Left ventricle myocardium inferior (tissue), 1 donor: ENCODE measurements at places on chromosomes 12 and 14. TPM values are rescaled to one million over a fixed set of nuclear protein-coding genes. Genes with fewer than 3 reads are reported as not detected.
A peak's percentile ranks its signal among the peaks of the same experiment; 100 is the strongest.

The CCDC184 gene
- 1.0 TPM for total RNA-seq

The ALKBH2 gene
- 6.5 TPM for total RNA-seq

The TRIM9 gene
- 0.27 TPM for total RNA-seq

The TBC1D30 gene
- total RNA-seq = 0.77 TPM

The CCDC177 gene
- not detected for total RNA-seq

The POTEM gene
- total RNA-seq = not detected

GRCh38 chr12:92550661-92551060 lies 152.1 kb upstream of the PLEKHG7 start:
- H3K36me3 ChIP-seq = no peaks in the 10 kb centered on the region
- peaks cover 37% of the 10 kb centered on the region for H3K4me1 ChIP-seq
- no peak for DNase-seq
- H3K27ac ChIP-seq = no peak overlapping the region

- peak overlapping the region; percentile 38 for H3K27ac ChIP-seq
- H3K36me3 ChIP-seq = no peaks in the 10 kb centered on the region
- H3K4me3 ChIP-seq = no peak overlapping the region
- no peaks in the 10 kb centered on the region for H3K27me3 ChIP-seq
- H3K4me1 ChIP-seq = peaks cover 97% of the 10 kb centered on the region
Observed at GRCh38 chr12:2231956-2232355, 179.2 kb downstream of the CACNA1C start.

GRCh38 chr12:48973941-48974673 lies 2.6 kb upstream of the WNT10B start:
- H3K27ac ChIP-seq = peak overlapping the region; percentile 11
- no peaks in the 10 kb centered on the region for H3K36me3 ChIP-seq
- peaks cover 50% of the 10 kb centered on the region for H3K4me1 ChIP-seq
- H3K4me3 ChIP-seq = no peak overlapping the region
- peak; percentile 58 for DNase-seq
- peaks cover 100% of the 10 kb centered on the region for H3K27me3 ChIP-seq

DNA sequence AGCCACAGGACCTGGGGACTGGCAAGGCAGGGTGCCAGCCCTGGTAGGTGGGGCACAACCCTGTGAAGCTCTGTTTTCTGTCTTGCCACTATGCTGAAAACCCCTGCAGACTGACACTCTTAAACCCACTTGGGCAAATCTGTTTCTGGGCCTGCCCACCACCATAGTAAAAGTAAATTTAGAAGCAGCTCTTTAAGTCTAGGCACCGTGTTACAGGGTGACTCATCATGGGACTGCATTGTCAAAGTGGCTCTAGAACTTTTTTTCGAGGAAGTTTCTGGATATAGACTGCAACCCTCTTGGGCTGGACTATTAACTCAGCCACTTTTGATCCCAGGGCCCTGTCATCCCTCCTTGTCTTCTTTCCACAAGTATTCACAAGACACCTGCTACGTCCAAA lies 7.7 kb downstream of the TUNAR start:
- no peaks in the 10 kb centered on the region for H3K36me3 ChIP-seq
- H3K4me1 ChIP-seq = no peaks in the 10 kb centered on the region
- H3K27ac ChIP-seq = no peak overlapping the region
- no peak overlapping the region for H3K4me3 ChIP-seq

DNA sequence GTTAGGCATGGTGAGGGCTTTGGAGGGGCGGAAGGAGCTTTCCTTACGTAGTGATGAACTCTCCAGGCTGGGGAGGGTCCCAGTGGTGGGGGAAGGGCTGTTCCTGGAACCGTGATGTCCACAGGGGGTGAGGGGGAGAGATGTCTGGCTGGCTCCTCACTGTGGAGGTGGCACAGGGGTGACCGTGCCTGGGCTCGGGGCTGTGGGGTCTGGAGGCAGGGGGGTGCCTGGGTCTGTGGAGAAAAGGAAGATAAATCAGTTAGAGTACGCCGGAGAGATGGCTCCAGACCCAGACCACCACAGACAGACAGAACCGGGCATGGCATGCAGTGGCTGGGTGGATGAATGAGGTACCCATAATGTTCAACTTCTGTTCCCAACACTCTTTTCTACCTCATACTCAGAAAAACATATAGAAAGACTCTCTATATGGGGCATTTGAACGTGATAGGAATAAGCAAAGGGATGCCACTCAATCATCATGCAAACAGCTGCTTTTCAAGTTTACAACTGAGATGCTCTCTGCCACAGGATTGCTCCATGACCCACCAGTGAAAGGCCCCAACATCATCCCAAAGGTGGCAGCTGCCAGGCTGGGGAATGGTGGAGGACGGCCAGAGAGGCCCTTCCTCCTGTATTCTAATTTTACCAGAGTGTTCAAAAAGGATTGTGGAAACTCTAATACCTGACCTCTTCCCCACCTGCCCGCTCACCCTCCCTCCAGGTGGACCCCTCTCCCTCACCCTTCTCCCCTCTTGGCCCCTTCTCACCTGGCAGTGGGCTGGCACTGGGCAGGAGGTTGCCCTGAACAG lies 5.6 kb downstream of the MYL6 start:
- peak overlapping the region; percentile 96 for H3K27ac ChIP-seq
- no peak for DNase-seq
- H3K4me3 ChIP-seq = no peak overlapping the region
- peaks cover 93% of the 10 kb centered on the region for H3K36me3 ChIP-seq
- no peaks in the 10 kb centered on the region for H3K27me3 ChIP-seq
- H3K4me1 ChIP-seq = peaks cover 46% of the 10 kb centered on the region

GRCh38 chr12:10027311-10027710 lies 3.2 kb upstream of the CLEC9A start:
- no peaks in the 10 kb centered on the region for H3K36me3 ChIP-seq
- H3K27ac ChIP-seq = no peak overlapping the region
- no peaks in the 10 kb centered on the region for H3K4me1 ChIP-seq
- no peak for DNase-seq
- H3K27me3 ChIP-seq = no peaks in the 10 kb centered on the region

- no peak for DNase-seq
- no peaks in the 10 kb centered on the region for H3K27me3 ChIP-seq
- peaks cover 18% of the 10 kb centered on the region for H3K36me3 ChIP-seq
- no peak overlapping the region for H3K4me3 ChIP-seq
- peaks cover 36% of the 10 kb centered on the region for H3K4me1 ChIP-seq
Observed at GRCh38 chr12:131113568-131114270, 160.0 kb downstream of the ADGRD1 start.

GRCh38 chr14:45664668-45665356 lies 411.8 kb upstream of the MIS18BP1 start:
- H3K27ac ChIP-seq = no peak overlapping the region
- no peak for DNase-seq
- no peaks in the 10 kb centered on the region for H3K36me3 ChIP-seq
- H3K4me1 ChIP-seq = no peaks in the 10 kb centered on the region
- no peak overlapping the region for H3K4me3 ChIP-seq

GRCh38 chr12:106987846-106988245 lies 900 bp upstream of the MTERF2 start:
- peaks cover 38% of the 10 kb centered on the region for H3K4me1 ChIP-seq
- peak overlapping the region; percentile 91 for H3K27ac ChIP-seq
- no peaks in the 10 kb centered on the region for H3K27me3 ChIP-seq
- H3K4me3 ChIP-seq = peak overlapping the region; percentile 83
- DNase-seq = no peak

GRCh38 chr12:3832738-3833137 lies 40.5 kb downstream of the PARP11 start:
- peaks cover 7% of the 10 kb centered on the region for H3K4me1 ChIP-seq
- no peak overlapping the region for H3K27ac ChIP-seq
- no peaks in the 10 kb centered on the region for H3K27me3 ChIP-seq
- DNase-seq = no peak

DNA sequence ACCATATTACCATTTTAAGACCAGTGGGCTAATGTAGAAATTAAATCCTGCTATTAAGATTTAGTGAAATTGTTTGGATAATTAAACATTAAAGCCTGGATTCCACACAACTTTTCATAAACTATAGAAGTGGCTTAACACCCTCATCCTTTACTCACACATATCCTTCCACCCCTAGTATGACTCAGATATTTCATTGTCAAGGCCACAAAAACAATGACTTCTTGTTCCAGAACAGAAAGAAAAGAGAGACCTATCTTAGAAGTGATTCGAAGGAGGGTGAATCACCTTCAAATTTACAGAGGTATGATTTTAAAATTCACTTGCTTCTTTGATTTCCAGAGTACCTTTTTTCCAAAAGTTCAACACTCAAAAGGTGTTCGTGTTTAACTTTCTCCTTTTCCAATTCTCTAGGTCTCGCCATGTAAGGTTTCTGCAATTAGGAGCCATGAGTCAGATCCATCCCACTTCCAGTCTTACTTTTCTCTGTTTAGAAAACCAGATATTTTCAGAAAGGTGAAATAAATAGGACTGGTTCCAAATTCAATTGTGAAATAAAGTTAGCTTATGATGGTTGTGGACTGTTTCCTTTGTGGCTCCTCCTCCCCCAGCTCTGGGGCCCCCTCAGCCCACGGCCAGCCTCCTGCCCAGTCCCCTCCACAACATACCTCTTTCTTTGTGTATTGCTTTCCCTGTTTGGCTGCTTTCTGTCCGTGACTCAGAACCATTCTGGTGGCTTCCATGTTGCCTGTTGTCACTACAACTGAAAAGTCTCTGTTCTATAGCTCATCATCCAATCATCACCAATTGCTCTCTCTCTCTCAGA lies 24.6 kb upstream of the MGP start:
- H3K36me3 ChIP-seq = no peaks in the 10 kb centered on the region
- H3K4me3 ChIP-seq = no peak overlapping the region
- no peak overlapping the region for H3K27ac ChIP-seq
- no peak for DNase-seq
- H3K27me3 ChIP-seq = no peaks in the 10 kb centered on the region

DNA sequence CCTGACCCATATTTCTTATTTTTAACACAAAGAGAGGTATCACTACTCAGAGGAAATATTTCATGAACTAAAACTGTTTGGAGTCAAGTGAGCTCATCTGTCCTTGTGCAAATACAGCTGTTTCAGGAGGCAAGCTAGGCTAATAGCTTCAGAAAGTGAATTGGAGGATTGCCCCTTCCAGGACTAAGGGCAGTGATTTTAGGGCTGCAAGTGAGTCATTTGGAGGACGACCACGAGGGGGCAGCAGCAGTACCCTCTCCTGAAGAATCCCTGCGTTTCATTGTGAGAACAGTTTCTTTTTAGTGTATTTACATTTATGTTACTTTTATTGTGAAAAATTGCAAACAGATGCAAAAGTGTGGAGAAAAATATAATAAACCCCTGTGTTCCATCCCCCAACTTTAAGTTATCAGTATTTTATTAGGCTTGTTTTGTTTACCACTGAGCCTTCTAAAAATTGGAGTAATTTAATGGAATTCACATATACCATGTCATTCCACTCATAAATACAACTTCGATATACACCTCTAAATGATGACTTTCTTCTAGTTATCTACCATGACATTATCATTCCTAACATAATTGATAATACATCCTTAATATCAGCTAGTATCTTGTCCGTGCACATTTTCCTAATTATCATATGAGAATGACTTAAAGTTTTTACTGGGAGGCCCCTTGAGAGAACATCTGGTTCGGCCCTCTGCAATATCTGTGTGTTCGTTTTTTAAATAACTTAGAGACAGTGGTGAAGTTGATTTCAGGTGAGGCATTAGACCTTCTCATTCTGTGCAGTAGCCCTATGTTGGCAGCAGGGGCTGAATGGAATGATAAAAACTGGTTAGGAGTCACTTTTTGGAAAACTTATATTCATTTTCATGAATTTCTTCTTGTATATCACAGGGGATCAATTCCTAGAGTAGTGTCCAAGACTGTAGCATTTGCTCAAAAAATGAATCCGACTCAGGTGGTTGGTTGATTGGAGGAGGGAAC lies 13.7 kb downstream of the FOXJ2 start:
- no peaks in the 10 kb centered on the region for H3K4me1 ChIP-seq
- H3K36me3 ChIP-seq = peaks cover 92% of the 10 kb centered on the region
- peak; percentile 82 for DNase-seq

DNA sequence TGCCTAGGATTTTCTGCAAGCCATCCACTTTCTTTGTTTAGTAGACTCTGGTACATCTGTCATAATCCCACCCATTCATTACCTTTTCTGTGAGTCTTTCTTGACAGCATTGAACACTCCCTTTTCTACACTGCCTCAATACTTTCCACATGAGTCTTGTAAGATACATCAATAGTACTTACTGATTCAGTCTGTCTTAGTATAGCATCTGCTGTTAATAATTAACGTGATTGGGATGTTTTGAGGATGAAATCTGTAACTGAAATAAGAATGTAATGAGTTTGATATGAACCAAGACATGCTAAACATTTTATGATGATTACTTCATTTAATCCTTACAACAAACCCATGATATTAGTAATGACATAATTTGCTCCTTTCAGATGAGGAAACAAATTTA lies 196.2 kb upstream of the FOXG1 start:
- H3K27ac ChIP-seq = no peak overlapping the region
- H3K4me1 ChIP-seq = no peaks in the 10 kb centered on the region
- H3K4me3 ChIP-seq = no peak overlapping the region
- DNase-seq = no peak
- H3K27me3 ChIP-seq = no peaks in the 10 kb centered on the region
- H3K36me3 ChIP-seq = no peaks in the 10 kb centered on the region

DNA sequence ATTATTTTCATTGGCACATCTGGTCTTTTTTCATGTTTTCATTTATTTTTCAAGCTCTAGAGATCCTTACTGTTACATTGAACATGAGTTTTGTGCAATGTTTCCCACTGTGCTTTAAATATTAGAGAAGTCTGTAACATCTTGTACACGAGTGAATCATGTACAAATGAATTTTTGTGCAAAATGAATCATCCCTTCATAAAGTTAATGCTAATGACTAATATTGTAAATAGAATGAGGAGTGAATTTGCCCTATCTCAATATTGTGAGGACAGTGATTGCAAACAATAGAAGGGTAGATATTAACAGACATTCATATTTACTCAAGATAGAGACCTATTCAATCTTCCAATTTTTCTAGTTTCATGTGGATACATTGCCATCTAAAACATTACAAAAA lies 463.3 kb upstream of the FOXG1 start:
- no peaks in the 10 kb centered on the region for H3K36me3 ChIP-seq
- H3K4me3 ChIP-seq = no peak overlapping the region
- no peak overlapping the region for H3K27ac ChIP-seq
- no peaks in the 10 kb centered on the region for H3K27me3 ChIP-seq

GRCh38 chr14:72519543-72519942 lies 374.4 kb downstream of the DPF3 start:
- H3K4me1 ChIP-seq = no peaks in the 10 kb centered on the region
- DNase-seq = no peak
- no peaks in the 10 kb centered on the region for H3K36me3 ChIP-seq

DNA sequence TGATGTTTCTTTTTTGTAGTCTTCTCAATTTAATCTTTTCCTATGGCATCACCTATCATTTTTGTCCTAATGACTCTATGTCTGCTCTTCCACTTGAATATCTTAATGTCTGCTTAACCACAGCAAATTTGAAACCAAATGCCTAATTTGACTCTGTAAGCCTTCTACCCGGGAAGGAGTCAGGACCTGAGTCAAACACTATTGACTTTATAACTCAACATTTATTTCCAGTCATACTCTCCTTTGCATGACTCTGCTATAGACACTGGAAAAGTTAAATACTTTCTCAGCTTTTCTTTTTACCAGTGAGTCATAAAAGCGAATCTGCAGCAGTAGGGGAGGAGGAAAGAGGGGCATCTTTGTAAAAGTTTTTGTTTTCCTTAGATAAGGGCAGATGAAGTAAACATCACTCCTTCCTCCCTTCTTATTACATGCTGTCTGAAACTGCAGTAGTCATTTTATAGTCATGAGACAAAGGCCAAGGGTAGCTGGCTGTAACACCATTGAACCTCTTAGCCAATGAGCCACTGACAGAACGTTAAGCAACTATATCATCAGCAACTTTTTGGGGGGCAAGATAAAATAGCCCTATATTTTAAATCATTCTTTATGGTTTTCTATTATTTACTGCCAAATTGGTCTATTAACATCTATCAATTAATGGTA lies 179.3 kb downstream of the MIPOL1 start:
- no peaks in the 10 kb centered on the region for H3K27me3 ChIP-seq
- no peak overlapping the region for H3K27ac ChIP-seq
- H3K4me3 ChIP-seq = no peak overlapping the region
- DNase-seq = no peak
- H3K36me3 ChIP-seq = no peaks in the 10 kb centered on the region
- H3K4me1 ChIP-seq = no peaks in the 10 kb centered on the region
